SK-N-MC (cell line): ENCODE measurements at places on chromosomes 5 and 9.

GRCh38 chr9:89309608-89310474, 1.2 kb upstream of the CKS2 start:
- DNase-seq: no peak

DNA sequence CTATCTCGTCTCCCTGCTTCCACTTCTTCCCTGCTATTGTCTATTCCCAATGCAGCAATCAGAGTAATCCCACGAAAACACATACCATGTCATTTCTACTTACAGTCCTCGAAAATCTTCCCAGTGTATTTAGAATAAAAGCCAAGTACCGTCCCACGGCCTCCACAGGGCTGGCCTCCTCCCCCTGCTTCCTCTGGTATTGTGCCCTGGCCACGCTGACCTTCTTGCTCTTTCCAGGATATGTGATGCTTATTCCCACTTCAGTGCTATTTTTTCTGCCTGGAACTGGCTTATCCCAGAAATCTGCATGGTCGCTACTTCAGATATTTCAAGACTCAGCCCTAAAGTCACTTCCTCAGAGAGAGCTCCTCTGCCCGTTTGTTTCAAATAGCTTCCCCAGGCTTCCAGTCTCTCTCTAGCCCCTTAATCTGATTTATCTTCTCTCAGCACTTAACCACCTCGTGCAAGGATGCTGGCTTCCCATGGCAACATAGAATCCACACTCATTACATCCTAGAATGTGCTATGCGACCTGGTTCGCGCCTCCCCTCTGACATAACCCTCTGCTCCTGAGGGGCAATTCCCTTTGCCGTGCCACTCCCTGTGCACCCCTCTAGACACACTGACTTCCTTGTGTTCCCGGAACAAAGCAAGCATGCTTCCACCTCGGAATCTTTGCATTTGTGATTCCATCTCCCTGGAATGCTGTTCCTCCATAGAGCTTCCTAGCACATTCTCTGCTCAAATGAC, 365.9 kb downstream of the ZSWIM6 start:
- DNase-seq: no peak

- no peak for DNase-seq
These were observed 94.3 kb downstream of the MVB12B start for GRCh38 chr9:126420643-126421564.

GRCh38 chr9:137030538-137031527, 1.1 kb downstream of the FUT7 start:
- no peak for DNase-seq

DNA sequence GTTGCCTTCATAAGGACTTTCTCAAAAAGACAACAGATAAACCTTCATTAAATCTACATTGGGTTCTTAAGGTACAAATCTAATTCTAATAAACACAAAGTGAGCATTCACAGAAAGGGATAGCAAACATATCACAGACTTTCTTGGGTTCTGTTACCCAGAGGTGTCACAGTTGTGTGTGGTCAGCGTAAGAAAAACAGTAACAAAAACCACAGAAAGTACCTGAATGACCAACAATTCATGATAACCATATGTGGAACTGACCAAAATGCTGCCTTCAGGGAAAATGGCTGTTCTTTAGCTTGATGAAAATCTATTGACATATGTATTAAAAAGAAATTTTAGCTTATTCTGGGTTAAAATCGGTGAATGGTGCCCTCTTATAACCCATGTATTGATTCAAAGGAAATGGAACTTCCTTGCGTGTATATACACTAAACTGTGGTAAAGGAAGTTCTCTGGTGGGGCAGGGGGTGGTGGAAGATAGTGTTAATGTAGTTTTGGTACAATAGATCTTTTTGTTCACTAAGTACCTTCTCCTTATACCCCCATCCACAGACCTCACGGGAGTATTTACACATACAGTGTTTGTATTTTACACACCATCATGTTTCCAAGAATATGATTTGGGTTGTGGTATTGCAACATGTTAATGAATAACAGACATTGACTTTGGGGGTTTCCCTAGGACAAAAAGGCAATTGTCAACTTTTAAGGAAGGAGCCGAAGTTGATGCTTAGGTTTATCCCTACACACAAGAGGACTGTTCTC, 152.5 kb downstream of the APBA1 start:
- DNase-seq: no peak

- no peak for DNase-seq
These were observed 84.8 kb downstream of the WNK2 start for GRCh38 chr9:93268551-93269314.

DNA sequence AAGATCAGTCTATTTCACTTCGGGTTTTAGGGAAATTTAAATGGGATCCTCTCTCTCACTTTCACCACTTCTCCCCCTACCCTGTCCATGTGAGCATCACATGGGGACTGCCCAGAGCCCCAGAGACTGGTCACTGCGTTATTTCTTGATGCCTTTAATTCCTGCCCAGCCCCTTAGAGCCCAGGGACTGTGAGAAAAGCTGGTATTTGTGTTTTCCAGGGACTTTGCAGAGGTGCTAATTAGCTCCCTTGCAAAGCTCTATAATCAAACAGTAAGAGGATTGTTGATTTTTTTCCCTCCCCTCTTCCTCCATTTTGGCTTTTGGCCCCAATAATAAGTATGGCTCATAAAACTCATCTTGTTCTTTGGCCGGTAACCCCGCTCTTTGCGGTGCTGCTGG, 35.6 kb downstream of the NTRK2 start:
- no peak for DNase-seq

- DNase-seq: no peak
These were observed 255.6 kb upstream of the IRX2 start for GRCh38 chr5:3006961-3007551.

- DNase-seq: peak; percentile 35
These were observed 8.1 kb downstream of the CD180 start for GRCh38 chr5:67188274-67189078.

DNA sequence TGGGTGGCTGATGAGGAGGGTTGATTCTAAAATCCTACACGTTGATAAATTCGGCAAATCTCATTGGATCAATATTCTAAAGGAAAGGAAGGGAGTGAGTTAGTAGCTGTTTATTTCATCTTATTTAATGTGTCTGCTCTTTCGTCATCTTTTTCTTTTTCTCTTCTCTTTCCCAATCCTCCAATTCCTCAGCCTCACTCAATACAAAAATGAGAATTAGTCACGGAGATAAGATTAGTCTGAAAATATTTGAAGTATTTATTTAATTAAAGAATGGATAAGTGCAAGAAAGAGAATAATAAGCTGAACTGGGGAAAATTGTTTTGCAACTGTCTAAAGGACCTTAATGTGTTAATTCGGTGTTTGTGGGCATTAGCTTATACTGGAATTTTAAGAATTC, 1095.1 kb downstream of the DTWD2 start:
- no peak for DNase-seq

DNA sequence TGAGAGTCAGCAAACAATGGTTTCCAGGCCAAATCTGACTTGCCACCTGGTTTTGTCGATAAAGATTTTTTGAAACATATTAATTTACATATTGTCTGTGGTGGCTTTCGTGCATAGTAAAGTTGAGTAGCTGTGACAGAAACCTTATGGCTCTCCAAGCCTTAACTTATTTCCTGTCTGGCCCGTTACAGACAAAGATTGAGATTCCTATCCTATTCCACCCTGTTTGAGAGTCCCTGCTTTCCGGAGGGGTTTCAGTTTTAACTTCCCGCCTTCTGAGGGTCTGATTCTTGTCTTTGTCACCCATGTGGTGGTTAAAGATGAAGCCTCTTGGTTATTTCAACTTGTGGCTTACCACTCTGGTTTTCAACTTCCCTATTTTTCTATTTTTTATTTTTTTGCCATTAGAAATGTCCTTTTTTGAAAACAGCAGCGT, 11.4 kb downstream of the OTULIN start:
- no peak for DNase-seq

DNA sequence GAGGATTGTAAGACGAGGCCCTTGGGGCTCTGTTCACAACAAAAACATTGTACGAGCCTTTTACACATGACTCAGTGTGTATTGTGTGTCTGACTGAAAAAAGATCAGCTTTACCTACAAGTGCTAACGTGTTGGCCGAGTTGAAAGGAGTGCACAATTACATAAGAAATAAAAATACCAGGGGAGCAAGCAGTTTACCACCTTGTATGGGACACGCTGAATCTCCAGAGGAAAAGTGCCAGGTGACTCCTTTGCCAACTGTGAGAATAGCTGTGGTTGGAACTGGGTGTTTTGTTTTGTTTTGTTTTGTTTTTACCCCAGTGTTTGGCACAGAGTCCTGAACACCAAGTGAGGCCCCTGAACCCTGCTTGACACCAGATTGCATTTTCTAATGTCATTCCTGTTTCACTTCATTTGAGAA, 32.8 kb upstream of the ZSWIM6 start:
- DNase-seq: no peak

- no peak for DNase-seq
These were observed 16.0 kb downstream of the CTNND2 start for GRCh38 chr5:11888221-11888620.

DNA sequence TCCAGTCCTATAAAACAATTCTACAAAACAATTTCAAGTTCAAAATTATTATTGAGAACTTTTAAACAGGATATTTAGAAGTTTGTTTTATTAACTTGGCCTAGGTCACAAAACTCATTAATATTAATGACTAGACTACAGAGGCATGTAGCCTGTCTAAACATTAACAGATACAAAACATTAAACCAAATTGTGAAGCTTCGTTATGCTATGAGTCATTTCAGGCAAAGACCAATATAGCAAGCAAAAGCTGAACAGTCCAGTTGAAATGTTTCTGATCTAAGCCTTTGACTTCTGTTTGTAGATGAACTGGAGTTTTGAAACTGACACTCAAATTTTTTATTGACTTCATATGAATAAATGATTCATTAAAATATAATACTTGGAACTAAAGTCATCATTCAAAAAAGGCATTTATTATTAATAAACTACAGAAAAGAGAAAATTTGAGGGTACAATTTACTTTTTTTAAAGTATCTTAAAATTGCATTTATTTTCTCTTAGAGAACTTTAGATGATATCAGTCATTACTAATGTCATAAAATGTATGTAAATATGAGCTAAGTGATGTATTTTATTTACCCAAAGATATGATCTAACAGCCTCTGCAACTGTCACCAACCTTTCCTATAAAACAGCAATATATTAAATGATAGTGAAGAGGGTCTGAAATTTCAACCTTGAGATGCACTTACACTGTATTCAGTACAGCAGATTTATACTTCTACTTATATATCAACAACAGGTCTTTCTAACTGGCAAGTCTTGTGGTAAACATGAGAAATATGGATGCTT, 188.8 kb downstream of the COMMD10 start:
- DNase-seq: no peak

GRCh38 chr5:179227580-179228311, 117.5 kb downstream of the ADAMTS2 start:
- no peak for DNase-seq

- no peak for DNase-seq
These were observed 18.5 kb upstream of the UGT3A1 start for GRCh38 chr5:36009698-36010097.

DNA sequence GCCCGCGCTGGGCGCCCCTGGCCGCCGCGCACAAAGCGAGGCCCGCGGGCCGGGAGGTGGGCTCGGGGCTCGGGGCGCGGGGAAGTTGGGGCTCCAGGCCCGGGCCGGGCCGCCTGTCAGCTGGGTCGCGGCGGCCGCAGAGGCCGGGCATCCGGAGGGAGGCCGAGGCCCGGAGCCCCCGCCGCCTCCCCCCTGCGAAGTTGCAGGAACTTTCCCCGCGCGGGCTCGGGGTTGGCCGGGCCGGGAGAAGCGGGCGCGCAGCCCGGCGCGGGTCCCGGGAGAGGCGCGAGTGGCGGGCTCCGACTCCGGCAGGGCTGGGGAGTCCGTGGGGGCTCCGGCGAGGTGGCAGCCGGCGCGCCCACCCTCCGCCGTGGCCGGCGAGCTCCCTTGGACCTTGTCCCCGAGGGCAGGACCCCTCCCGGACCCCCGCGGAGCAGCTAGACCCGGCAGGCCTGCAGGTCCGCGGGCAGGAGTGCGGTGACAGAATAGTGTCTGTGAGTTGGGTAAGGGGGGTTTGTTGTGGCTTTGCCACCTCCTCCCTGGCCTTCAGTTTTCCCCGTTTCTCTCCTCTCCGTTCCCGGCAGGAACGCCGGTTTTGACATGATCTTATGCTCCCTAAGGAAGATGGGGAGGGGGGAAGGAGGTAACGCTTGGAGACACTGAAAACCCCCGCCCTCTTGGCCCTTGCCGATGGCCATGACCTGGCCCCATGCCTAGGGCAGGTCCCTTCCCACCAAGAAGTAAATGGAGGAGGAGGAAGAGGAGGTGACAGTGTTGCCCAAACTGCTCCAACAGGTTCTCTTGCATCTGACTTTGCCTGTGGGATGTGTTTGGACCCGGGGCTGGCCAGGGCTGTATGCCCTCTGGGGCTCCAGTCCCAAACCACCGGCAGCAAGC, 942 bp downstream of the PHF2 start:
- DNase-seq: no peak

- no peak for DNase-seq
These were observed 2.7 kb upstream of the GBGT1 start for GRCh38 chr9:133166392-133166791.

- no peak for DNase-seq
These were observed 189.3 kb downstream of the CDK5RAP2 start for GRCh38 chr9:120390637-120391190.
